ENCODE measurements at places on chromosomes 1 and 21.

DNA sequence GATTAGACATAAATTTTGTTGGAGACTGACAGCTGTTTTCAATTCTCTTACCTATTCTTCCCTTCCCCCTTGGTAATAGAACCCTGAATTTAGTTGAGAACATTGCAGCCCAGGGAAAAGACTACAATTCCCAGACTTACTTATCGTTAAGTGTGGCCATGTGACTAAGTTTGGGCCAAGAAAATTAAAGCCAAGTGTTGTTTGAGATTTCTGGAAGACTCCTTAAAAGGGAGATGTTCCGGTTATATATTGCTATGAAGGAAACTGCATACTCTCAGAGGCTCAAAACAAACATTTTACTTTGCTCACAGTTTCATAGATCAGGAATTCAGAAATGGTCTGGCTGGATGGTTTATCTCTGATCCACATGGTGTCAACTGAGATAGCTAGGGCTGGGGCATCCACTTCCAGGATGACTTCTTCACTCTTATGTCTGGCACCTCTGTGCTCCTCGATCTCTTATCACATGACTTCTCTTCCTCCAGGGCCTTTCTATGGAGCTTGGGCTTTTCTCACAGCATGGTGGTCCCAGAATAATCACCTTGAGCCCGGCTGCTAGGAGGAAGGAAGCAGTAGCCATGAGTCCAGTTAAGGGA, 22.4 kb upstream of the CD34 start:
- DNase-seq, result no peak

- no peak for DNase-seq
These were observed 37.5 kb upstream of the LAMC2 start for GRCh38 chr1:183148599-183148998.

- DNase-seq, result no peak
These were observed 28.4 kb downstream of the PRRC2C start for GRCh38 chr1:171513743-171514142.

DNA sequence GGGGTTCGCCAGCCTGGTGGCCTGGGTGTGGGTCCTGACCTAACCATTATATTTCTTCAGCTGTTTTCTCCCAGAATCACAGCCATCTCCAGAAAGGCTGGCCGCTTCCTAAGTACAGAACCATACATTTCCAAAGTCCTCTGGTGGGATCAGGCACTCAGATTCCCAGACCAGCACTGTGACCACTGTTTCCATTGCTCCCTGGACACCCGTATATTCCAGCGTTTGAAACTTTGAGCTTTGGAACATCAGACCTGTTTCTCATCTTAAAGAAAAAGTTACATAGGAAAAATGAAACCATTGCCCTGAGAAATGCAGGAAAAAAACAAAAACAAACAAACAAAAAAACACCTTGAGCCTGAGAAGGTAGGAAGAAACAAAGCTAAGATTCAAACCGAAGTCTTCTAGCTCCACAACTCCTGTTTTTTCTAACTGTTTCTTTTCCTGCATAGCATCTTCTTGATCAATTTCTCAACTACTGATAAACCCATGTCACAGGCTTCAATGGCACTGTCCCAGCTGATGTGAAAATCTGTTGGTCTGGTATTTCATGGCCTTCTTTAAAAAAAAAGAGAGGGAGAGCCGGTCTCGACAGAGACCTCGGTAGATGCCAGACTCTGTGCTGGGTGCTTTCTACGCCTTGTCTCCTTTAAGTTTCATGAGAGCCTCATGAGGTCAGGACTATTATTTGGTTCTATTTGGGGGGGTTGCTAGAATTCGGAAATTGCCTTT, 221.3 kb downstream of the TOMM20 start:
- no peak for DNase-seq

DNA sequence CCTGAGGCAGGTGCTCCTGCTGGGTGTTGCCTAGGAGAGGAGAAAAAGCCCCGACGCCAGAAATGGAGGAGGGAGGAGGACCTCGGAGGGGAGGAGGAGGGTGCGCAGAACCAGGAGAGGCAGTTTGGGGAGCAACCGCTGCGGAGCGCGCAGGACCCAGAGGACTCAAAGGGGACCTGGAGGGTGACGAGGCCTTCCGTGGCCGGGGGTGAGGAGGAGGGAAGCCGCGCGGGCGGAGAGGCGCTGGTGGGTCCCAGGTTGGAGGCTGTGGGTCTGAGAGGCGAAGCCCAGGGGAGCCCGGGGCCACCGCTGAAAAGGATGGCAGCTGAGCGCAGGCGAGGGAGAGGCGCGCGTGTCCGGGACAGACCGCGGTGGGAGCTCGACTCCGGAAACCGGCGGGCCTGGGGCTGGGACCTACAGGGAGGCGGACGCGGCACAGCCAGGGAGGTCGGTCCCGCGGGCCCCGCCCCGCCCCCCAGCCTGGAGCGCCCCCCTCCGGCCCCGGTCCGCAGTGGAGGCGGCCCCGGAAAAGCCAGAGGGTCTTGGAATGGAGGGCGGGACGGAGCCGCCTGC, 15.1 kb downstream of the RNF223 start:
- DNase-seq, result no peak

DNA sequence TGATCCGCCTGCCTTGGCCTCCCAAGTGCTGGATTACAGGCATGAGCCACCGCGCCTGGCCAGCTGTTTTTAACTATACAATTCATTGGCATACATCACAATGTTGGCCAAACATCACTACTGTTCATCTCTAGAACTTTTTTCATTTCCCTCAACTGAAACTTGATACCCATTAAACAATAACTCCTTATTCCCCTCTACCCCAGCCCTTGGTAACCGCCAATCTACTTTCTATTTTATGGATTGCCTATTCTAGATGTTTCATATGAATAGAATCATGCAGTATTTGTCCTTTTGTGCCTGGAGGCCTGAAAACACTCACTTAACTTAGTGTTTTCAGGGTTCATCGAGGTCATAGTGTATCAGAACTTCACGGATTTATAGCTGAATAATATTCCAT, 16.2 kb downstream of the BTF3L4 start:
- DNase-seq, result no peak

DNA sequence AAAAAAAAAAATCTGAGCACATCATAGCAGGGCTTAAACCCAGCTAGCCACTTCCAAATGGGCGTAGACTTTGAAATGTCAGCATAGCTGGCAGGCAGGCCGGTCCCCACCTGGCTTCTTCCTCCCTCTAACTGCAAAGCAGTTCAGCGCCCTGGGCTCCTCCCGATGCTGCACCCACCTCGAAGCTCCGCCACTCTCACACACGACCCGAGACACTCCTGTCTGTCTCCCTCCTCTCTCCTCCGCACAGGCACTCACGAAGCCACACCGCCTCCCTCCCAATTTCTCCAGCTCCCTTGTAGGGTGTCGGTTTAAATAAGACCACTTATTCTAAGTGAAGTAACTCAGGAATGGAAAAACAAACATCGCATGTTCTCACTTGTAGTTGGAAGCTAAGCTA, 301.3 kb downstream of the NPHP4 start:
- no peak for DNase-seq
